Activated naive CD4-positive, alpha-beta T cell treated with anti-CD3 and anti-CD28 coated beads for 36 hours (primary cell): ENCODE measurements at places on chromosomes 13 and 19. TPM values are rescaled to one million over a fixed set of nuclear protein-coding genes. Genes with fewer than 3 reads are reported as not detected.

- DNase-seq, result no peak
Observed at GRCh38 chr19:35438096-35438495, 10.0 kb upstream of the FFAR2 start.

Gene OR7G1
- total RNA-seq, result not detected

DNA sequence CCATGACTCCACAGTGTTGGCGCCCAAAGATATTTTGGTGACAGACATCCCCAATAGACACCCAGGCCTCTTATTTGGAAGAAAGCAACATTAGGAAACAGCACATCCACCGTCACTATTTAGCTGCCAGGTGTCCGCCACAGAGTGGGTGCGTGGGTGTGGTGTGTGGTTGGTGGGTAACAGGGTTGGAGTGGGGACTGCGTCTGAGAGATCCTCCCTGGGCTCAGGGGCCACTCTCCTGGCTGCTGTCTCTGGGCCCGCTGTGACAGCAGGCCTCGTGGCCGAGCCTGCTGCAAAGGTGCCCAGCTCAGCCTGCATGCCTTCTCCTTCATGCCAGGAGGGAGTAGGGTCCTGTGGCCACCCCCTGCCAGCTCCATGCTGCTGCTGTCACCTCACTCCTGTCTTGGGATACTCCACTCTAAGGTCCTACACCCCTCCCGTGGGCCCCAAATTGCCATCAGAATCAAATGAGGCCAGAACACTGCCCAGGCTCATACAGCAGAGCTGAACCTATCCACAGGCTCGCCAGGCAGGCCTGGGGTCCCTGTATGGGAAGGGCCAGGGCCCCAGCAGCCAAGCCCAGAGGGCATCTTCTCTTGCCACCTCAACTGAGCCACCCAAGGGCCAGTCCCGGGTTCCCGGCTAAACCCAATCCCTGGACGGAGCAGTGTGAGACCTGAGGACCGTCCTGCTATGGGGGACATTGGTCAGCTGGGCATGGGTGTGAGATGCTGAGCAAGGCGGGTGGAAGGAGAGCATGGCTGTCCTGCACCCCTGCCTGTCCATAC is 24.7 kb upstream of the TIMM44 start:
- no peak for DNase-seq

Gene MLLT1
- 31.3 TPM for total RNA-seq

GRCh38 chr19:28196961-28197360 is 1016.0 kb downstream of the UQCRFS1 start:
- DNase-seq, result no peak

Gene PSG7
- not detected for total RNA-seq

- no peak for DNase-seq
Observed at GRCh38 chr19:5149508-5149907, 180.6 kb downstream of the KDM4B start.
